ENCODE measurements at places on chromosomes 4 and X.

DNA sequence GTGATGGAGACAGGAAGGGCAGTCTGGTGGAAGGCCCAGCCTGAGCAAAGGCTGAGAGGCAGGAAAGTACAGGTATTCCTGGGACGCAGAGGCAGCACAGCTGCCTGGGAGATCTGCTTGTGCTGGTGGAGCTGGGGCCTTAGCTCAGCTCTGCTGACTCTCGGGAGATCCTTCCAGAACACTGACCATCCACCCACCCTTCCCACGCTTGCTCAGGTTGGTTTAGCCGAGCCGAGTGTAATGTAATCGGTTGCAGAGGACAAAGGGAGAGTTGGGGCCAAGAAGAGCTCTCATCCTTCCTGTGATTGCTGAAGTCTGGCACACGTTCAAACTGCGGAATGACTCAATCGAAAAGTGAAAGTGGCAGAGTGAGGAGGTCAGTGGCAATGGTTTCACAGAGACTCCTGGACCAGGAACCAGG lies 43.1 kb upstream of the GPR78 start:
- no peak for DNase-seq

GRCh38 chr4:57403591-57403990 lies 293.4 kb upstream of the IGFBP7 start:
- no peak for DNase-seq

- DNase-seq: no peak
These were observed 58.0 kb upstream of the CCSER1 start for GRCh38 chr4:90069151-90069550.

GRCh38 chr4:87278335-87278794 lies 44.3 kb downstream of the HSD17B13 start:
- no peak for DNase-seq
